ENCODE measurements at places on chromosomes 5 and 9. TPM values are rescaled to one million over a fixed set of nuclear protein-coding genes. Genes with fewer than 3 reads are reported as not detected.
A peak's percentile ranks its signal among the peaks of the same experiment; 100 is the strongest.

Gene HSD17B4
- 201 TPM for total RNA-seq

Gene PCDHB14
- 0.77 TPM for total RNA-seq

Gene TAF9
- 114 TPM for total RNA-seq

Gene F12
- total RNA-seq = under 0.01 TPM

DNA sequence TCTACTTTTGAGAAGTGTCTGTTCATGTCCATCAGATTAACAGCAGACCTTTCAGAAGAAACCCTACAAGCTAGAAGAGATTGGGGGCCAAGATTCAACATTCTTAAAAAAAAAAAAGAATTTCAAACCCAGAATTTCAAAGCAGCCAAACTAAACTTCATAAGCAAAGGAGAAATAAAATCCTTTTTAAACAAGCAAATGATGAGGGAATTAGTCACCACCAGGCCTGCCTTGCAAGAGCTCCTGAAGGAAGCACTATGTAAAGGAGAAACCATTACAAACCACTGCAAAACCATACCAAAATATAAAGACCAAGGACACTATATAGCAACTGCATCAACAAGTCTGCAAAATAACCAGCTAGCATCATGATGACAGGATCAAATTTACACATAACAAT, 124.6 kb upstream of the PDE4D start:
- DNase-seq = no peak
- no peak overlapping the region for H3K27ac ChIP-seq
- H3K4me1 ChIP-seq = no peaks in the 10 kb centered on the region
- no peaks in the 10 kb centered on the region for H3K27me3 ChIP-seq

GRCh38 chr5:35799753-35800152, 56.9 kb upstream of the IL7R start:
- no peaks in the 10 kb centered on the region for H3K27me3 ChIP-seq
- no peak overlapping the region for H3K4me3 ChIP-seq
- peaks cover 5% of the 10 kb centered on the region for H3K4me1 ChIP-seq

DNA sequence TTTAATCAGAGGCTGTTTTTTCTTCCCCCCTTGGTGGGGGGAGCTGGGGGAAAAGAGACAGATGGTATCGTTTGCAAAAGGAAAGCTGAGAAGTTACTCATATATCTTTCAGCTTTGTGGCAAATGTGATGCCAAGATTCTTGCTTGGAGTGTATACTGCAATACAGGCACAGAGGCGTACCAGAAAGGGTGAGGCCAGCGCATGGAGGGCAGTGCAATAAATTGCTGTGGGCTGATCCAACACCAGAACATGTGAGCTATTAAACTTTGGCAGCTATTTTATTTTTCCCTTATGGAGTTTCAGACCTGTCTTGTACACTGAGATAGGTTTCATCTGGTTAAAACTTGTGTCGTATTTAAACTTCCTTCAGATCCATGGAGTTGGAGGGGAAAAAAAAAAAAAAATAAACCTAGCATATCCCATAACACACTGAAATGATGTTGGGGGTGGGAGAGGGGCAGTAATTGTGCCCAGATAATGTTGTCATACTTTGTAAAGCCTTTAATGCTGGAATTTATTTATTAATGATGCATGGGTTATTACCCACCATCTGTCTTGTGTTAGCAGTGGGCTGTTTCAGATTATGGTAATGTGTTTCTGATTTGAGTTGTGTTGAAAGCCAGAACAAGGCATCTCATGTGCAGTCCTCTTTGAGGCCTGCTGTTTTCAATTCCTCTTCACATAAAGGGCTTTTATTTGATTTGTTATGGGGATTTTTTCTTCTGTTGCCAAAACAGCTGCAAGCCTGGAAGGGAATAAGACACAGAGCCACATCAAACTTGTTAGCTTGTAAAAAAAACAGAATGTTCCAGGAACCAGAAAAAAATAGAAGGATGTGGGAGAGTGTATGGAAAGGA, 891.3 kb downstream of the TLE1 start:
- no peaks in the 10 kb centered on the region for H3K36me3 ChIP-seq
- no peak overlapping the region for H3K4me3 ChIP-seq
- no peak overlapping the region for H3K27ac ChIP-seq
- H3K4me1 ChIP-seq = peaks cover 2% of the 10 kb centered on the region

DNA sequence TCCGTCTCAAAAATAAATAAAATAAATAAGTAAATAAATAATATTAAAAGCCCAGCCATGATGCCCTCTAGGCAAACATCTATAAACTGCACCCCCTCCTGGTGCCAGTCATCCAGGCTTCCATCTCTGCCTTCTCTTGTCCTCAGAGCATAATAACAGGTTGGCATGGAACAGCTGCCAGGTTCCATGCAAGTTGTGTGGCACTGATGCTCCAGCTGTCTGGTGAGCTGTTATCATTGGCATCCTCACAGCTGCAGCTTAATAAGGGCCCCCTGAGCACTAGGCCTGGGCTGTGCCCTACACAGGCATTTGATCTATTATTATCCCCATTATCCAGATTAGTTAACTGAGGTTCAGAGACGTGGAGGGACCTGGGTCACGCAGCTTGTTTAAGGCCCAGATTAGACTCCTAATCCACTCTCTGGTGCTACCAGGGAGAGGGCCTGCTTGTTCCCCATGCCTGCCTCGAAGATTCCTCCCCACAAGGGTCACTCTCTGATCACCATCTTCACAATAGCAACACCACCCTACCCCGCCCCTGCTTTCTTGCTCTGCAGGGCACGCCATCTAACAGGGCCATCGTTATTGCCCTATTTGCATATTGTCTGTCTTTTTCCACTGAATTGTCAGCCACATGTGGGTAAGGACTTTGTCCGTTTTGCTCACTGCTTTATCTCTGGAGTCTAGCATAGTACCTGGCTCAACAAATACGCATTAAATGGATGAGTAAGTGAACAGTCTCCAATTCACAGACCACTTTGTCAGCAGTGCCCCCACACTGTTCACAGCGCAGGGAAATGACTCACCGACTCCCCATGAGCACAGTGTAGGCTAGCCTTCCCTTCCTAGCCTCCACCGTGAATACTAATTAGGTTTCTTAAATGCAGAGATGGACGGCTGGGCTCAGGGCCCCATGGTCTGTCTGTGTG, 1.5 kb upstream of the DNM1 start:
- DNase-seq = no peak
- no peaks in the 10 kb centered on the region for H3K4me1 ChIP-seq
- H3K27ac ChIP-seq = no peak overlapping the region
- no peaks in the 10 kb centered on the region for H3K36me3 ChIP-seq

DNA sequence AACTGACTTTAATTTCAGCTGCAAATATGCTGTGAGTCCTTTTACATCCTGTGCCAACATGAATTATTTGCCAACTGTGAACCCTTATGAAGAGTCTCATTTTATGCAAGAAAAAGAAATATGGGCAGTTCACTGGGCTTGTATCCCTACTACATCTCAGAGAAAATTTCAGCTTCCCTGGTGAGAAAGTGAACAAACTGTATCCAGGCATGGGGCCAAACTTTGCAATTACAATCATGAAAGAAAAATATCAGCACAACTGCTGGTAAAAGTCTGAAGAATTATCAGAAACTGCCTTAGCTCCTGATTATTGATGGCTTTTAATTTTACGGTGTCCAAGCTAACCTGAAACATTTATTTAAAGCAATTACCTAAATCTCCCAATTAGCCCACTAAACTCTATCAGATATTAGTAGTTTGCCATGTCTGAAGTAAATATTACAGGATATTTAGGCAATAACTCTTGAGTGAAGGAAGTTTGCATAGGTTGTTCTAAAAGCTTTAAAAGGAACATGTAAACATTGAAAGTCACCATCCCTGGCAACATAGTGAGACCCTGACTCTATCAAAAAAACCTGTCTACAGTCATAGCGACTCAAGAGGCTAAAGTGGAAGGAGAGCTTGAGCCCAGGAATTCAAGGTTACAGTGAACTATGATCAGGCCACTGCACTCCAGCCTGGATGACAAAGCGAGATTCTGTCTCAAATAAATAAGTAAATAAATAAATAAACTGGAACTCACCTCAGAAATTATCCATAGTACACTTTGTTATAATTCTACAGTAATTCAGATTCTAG, 83.9 kb upstream of the HCN1 start:
- no peaks in the 10 kb centered on the region for H3K27me3 ChIP-seq
- H3K4me1 ChIP-seq = no peaks in the 10 kb centered on the region
- H3K36me3 ChIP-seq = no peaks in the 10 kb centered on the region
- DNase-seq = no peak
- H3K27ac ChIP-seq = no peak overlapping the region
- H3K4me3 ChIP-seq = no peak overlapping the region

DNA sequence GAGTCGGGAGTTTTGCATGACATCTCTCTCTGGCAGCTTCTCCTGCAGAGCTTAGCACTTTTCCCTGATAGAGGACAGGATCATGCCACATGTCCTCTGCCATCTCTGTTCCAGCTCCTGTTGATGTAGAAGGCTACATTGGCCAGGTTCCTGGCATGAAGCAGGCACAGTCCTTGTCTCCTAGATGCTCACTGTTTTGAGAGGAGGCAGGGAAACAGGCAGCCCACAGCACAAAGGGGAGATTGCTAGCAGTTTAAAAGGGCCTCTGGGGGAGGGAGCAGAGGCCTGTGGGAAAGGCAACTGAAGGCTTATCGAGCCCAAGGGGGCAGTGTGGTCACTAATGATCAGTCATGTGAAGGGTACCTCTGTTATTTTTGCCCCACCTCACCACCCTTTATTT, 10.7 kb downstream of the ARHGAP26 start:
- peaks cover 7% of the 10 kb centered on the region for H3K4me1 ChIP-seq
- H3K27me3 ChIP-seq = no peaks in the 10 kb centered on the region
- DNase-seq = no peak
- H3K27ac ChIP-seq = no peak overlapping the region
- H3K36me3 ChIP-seq = no peaks in the 10 kb centered on the region

- DNase-seq = peak; percentile 76
- peak overlapping the region; percentile 95 for H3K27ac ChIP-seq
- H3K36me3 ChIP-seq = peaks cover 2% of the 10 kb centered on the region
Measured at GRCh38 chr5:98769210-98769958, 4.1 kb upstream of the RGMB start.

GRCh38 chr9:5799314-5799713, 33.6 kb downstream of the ERMP1 start:
- no peaks in the 10 kb centered on the region for H3K36me3 ChIP-seq
- peak; percentile 74 for DNase-seq
- no peaks in the 10 kb centered on the region for H3K4me1 ChIP-seq
- no peak overlapping the region for H3K27ac ChIP-seq

DNA sequence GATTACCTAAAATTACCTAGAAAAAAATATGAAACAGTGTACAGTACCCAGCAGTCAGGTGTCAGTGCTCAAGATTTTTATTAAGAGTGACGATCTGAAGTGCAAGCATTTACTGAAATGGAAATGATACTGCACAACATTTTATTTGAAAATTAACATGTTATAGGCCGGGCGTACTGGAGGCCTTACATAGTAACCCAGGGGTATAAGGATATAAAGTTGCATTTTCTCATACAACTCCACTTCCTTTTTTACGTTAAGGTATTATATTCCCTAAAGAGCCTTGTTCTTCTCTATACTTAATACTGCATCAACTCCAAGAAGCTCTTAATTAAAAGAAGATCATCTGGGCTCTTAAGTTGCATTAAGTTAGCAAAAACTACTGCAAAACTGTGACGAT, 3.3 kb downstream of the MAT2B start:
- no peak overlapping the region for H3K27ac ChIP-seq
- peaks cover 6% of the 10 kb centered on the region for H3K4me1 ChIP-seq
- no peak for DNase-seq
- H3K4me3 ChIP-seq = peak overlapping the region; percentile 17

DNA sequence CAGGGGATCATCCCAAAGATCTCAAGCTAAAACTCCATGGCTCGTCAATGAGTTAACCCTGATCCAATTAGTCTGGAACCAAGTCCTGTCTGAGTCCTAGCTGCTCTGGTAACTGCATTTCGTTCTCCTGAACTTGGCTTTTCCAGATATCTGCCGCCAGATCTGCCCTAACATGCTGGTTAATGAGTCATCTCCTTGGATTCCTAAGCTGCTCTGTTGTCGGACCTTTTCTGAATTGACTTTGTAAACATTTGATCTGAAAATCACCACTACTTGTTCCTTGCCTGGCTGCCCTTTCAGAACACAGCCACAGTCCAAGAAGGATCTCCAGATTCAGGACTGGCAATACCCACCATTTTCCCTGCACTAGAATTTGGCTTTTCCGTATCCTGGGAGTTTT, 473.0 kb downstream of the ZSWIM6 start:
- H3K4me1 ChIP-seq = no peaks in the 10 kb centered on the region
- H3K27me3 ChIP-seq = no peaks in the 10 kb centered on the region
- peak; percentile 68 for DNase-seq
- H3K27ac ChIP-seq = no peak overlapping the region
- H3K36me3 ChIP-seq = no peaks in the 10 kb centered on the region

- H3K36me3 ChIP-seq = no peaks in the 10 kb centered on the region
- no peak overlapping the region for H3K4me3 ChIP-seq
- DNase-seq = peak; percentile 97
- peak overlapping the region; percentile 33 for H3K27ac ChIP-seq
- H3K4me1 ChIP-seq = peaks cover 32% of the 10 kb centered on the region
- H3K27me3 ChIP-seq = no peaks in the 10 kb centered on the region
Measured at GRCh38 chr5:38809388-38810359, 36.1 kb upstream of the OSMR start.

- no peaks in the 10 kb centered on the region for H3K4me1 ChIP-seq
Measured at GRCh38 chr5:53542926-53543325, 17.5 kb upstream of the NDUFS4 start.

- H3K4me3 ChIP-seq = peak overlapping the region; percentile 95
- peak; percentile 67 for DNase-seq
- H3K36me3 ChIP-seq = no peaks in the 10 kb centered on the region
- H3K4me1 ChIP-seq = peaks cover 4% of the 10 kb centered on the region
- H3K27me3 ChIP-seq = no peaks in the 10 kb centered on the region
- peak overlapping the region; percentile 80 for H3K27ac ChIP-seq
Measured at GRCh38 chr9:4678679-4679267, 596 bp upstream of the CDC37L1 start.

DNA sequence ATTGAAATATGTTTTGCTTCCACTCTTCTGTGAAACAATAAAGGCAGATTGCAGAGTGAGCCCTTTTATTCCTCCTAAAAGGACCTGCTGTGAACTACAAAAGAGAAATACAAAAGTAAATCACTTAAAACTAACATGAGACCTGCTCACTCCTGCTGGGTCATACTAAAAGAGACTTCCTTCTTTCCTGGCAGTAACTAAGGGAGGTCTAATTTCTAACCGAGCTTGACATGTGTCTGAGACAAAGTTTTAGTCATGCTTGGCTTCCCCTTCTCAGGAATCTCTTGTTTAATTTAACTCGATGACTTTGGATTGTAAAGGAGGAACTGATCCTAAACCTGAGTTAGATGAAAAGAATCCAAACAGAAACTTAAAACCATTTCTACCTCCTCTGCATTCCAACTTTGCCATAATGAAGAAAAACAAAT, 86.4 kb upstream of the CDH6 start:
- DNase-seq = peak; percentile 93
- peaks cover 2% of the 10 kb centered on the region for H3K4me1 ChIP-seq
- no peaks in the 10 kb centered on the region for H3K36me3 ChIP-seq
- peak overlapping the region; percentile 77 for H3K27ac ChIP-seq
- no peak overlapping the region for H3K4me3 ChIP-seq

DNA sequence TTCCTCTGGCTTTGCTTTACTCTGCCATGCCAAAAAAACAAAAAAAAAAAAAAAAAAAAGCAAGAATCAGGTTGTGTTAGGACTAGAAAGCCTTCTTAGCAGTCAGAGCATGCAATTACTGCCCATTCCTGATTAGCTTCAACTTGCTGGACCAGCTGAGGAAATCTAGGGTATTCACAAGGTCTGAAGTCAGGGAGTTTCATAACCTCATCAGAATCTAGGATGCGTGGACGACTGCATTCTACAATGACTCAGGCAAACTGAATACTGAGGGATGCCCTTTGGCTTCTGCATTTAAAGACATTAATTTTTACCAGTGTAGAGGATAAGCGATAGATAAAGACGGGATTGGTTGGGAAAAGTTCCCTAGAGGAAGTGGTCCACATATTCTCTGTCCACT, 39.2 kb upstream of the SHOC1 start:
- H3K36me3 ChIP-seq = no peaks in the 10 kb centered on the region
- H3K4me1 ChIP-seq = peaks cover 4% of the 10 kb centered on the region
- peak; percentile 43 for DNase-seq
- no peak overlapping the region for H3K4me3 ChIP-seq
